ENCODE measurements at places on chromosomes 4 and X. TPM values are rescaled to one million over a fixed set of nuclear protein-coding genes. Genes with fewer than 3 reads are reported as not detected.
A peak's percentile ranks its signal among the peaks of the same experiment; 100 is the strongest.

GRCh38 chr4:180528003-180528402 is 1715.2 kb upstream of the TENM3 start:
- H3K36me3 ChIP-seq = no peaks in the 10 kb centered on the region
- H3K27ac ChIP-seq = no peak overlapping the region
- no peaks in the 10 kb centered on the region for H3K27me3 ChIP-seq
- no peak overlapping the region for H3K4me3 ChIP-seq

SYTL5 gene
- total RNA-seq = 0.25 TPM

ERAS gene
- not detected for total RNA-seq

GRCh38 chr4:55345054-55345453 is 988 bp upstream of the SRD5A3 start:
- peaks cover 8% of the 10 kb centered on the region for H3K4me1 ChIP-seq
- no peaks in the 10 kb centered on the region for H3K36me3 ChIP-seq
- H3K27ac ChIP-seq = no peak overlapping the region
- no peak for DNase-seq

SLC10A6 gene
- total RNA-seq = not detected

- H3K36me3 ChIP-seq = peaks cover 51% of the 10 kb centered on the region
- H3K27me3 ChIP-seq = no peaks in the 10 kb centered on the region
- DNase-seq = no peak
- no peak overlapping the region for H3K4me3 ChIP-seq
- no peaks in the 10 kb centered on the region for H3K4me1 ChIP-seq
- H3K27ac ChIP-seq = no peak overlapping the region
Observed at GRCh38 chr4:22435652-22436051, 80.2 kb downstream of the ADGRA3 start.

RTL3 gene
- not detected for total RNA-seq

COL4A6 gene
- 0.18 TPM for total RNA-seq

DNA sequence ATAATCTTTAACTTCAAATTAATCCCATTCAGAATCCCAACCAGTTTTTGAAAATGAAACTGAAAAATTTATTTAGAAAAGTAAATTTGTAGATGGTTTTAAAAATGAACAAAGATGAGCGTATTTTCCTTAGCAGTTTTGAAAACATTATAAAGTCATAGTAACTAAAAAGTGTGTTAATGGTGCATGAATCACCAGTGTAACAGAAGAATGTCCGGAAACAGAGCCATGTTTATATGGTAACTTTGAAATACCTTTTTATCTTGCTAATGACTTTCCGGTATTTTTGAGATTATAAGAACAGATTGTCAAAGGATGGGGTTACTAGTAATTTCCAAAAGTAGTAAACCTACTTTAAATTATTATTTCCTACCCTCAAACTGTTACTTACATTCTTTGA is 145.9 kb downstream of the IRS4 start:
- no peaks in the 10 kb centered on the region for H3K27me3 ChIP-seq
- no peak for DNase-seq
- no peak overlapping the region for H3K4me3 ChIP-seq
- H3K4me1 ChIP-seq = no peaks in the 10 kb centered on the region
- H3K27ac ChIP-seq = no peak overlapping the region

GRCh38 chr4:186200516-186200915 is 9.1 kb downstream of the CYP4V2 start:
- DNase-seq = no peak
- H3K27ac ChIP-seq = no peak overlapping the region
- H3K4me3 ChIP-seq = no peak overlapping the region
- no peaks in the 10 kb centered on the region for H3K4me1 ChIP-seq
- no peaks in the 10 kb centered on the region for H3K27me3 ChIP-seq

GRIA2 gene
- total RNA-seq = not detected

- DNase-seq = no peak
- H3K27ac ChIP-seq = no peak overlapping the region
- H3K4me1 ChIP-seq = no peaks in the 10 kb centered on the region
- no peak overlapping the region for H3K4me3 ChIP-seq
Observed at GRCh38 chrX:132634521-132634920, 145.7 kb upstream of the MBNL3 start.

GRCh38 chrX:9183481-9183880 is 149.6 kb upstream of the FAM9B start:
- peaks cover 8% of the 10 kb centered on the region for H3K4me1 ChIP-seq
- no peak overlapping the region for H3K4me3 ChIP-seq
- H3K36me3 ChIP-seq = no peaks in the 10 kb centered on the region
- no peak for DNase-seq
- H3K27me3 ChIP-seq = no peaks in the 10 kb centered on the region

MGAT4D gene
- total RNA-seq = not detected

DNA sequence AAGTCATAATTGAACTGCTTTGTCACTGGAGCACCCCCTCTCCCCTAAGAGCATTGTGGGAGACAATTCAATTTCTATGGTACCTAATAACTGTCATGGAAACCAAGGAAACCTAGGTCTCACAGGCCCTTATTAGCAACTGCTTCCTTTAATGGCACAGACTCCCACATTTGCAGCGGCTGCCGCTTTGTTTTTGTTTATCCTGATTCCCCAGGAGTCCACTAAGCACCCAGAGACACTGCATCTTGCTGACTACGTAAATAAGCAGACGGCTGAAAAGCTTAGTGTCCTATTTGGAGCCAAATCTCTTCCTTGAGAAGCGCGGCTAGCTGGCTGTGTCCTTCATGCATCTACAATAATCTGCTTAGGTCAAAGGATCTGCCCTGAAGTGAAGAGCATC is 494.4 kb downstream of the TMA16 start:
- no peak overlapping the region for H3K27ac ChIP-seq
- H3K36me3 ChIP-seq = no peaks in the 10 kb centered on the region
- H3K4me3 ChIP-seq = no peak overlapping the region
- no peak for DNase-seq
- no peaks in the 10 kb centered on the region for H3K4me1 ChIP-seq

OTC gene
- total RNA-seq = not detected

- no peak overlapping the region for H3K4me3 ChIP-seq
- no peaks in the 10 kb centered on the region for H3K36me3 ChIP-seq
- H3K27ac ChIP-seq = no peak overlapping the region
- no peaks in the 10 kb centered on the region for H3K27me3 ChIP-seq
Observed at GRCh38 chr4:95049551-95050233, 291.9 kb downstream of the BMPR1B start.

SMPX gene
- total RNA-seq = 16.8 TPM

DNA sequence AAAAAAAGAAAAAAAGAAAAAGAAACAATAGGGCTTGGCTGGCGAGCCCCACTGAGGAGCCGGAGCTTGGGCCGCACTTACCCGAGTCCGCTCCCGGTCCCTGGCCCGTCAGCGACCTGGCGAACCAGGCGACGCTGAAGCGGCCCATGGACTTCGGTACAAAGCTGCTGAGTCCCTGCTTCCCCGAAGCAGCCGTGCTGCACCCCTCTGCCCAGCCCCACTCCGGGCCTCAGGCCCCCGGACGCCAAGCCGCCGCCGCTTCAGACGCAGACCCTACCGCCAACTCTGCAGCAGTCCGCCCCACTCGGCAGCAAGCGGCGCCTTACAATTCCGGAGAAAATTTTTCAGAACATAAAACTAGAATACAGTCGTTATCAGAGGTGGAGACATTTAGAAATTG is 300.5 kb downstream of the OPHN1 start:
- H3K4me3 ChIP-seq = no peak overlapping the region
- no peak for DNase-seq
- H3K4me1 ChIP-seq = no peaks in the 10 kb centered on the region
- H3K36me3 ChIP-seq = no peaks in the 10 kb centered on the region

ARMCX2 gene
- total RNA-seq = 172 TPM

GRCh38 chr4:25857403-25857802 is 5.4 kb downstream of the SEL1L3 start:
- H3K4me3 ChIP-seq = no peak overlapping the region
- no peak for DNase-seq
- H3K4me1 ChIP-seq = peaks cover 30% of the 10 kb centered on the region
- no peaks in the 10 kb centered on the region for H3K36me3 ChIP-seq
- H3K27ac ChIP-seq = no peak overlapping the region

DNA sequence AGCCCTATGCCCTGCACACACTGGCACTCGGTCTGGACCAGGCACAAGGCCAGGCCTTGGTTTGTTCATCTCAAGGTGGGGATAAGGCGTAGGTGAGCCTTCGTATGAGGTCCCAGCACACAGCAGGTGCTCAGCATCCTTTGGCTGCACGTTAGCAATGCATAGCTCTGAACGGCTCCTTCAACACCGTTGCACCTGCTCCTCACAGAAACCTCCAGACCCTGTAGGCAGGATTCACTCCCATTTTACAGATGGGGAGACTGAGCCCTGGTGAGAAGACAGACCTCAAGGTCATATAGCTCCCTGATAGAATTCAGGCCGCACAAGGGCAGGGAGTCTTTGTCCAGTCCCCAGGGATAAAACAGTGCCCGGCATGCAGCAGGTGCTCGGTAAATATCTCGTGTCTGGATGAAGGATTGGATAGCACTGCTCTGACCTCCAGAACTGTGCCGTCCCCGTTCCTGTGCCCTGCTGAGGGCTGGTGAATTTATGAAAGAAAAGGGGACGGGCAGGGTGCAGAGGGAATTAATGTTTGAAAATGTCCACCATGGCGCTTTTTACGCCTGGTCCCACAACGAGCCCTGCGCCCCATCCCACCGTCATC is 2.4 kb downstream of the PPP2R2C start:
- H3K27ac ChIP-seq = no peak overlapping the region
- no peaks in the 10 kb centered on the region for H3K36me3 ChIP-seq
- H3K4me3 ChIP-seq = no peak overlapping the region
- no peak for DNase-seq
- H3K27me3 ChIP-seq = 0 out of 2 replicates have a peak, but pooled peaks cover 4% of the 10 kb centered on the region

DNA sequence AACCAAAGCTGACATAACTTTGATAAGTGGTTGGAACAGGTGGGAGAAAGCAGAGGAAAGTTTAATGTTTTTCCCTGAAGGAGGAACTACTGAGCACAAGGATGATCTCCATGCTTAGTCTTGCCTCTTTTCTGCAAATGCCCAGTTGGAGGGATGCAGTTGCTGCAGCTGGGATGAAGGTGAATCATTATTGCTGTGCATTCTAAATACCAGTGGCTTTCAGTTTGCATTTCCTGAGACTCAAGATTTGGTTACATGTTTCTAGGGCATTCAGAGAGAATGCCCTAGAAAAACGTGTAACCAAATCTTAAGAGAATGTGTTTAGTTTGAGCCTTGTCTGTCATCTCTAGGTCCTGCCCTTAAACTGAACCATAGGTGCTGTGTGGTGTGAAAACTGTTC is 42.2 kb downstream of the METTL14 start:
- no peaks in the 10 kb centered on the region for H3K27me3 ChIP-seq
- H3K36me3 ChIP-seq = peaks cover 16% of the 10 kb centered on the region
- DNase-seq = no peak

GRCh38 chr4:48343035-48343434 is 1.7 kb downstream of the SLAIN2 start:
- H3K27me3 ChIP-seq = no peaks in the 10 kb centered on the region
- H3K27ac ChIP-seq = peak overlapping the region; percentile 1
- H3K4me1 ChIP-seq = peaks cover 8% of the 10 kb centered on the region
- H3K4me3 ChIP-seq = peak overlapping the region; percentile 97
- peaks cover 2% of the 10 kb centered on the region for H3K36me3 ChIP-seq

FAM156A gene
- total RNA-seq = 6.9 TPM

GRCh38 chr4:9847968-9848748 is 66.7 kb downstream of the DRD5 start:
- H3K27ac ChIP-seq = no peak overlapping the region
- no peak for DNase-seq
- peaks cover 6% of the 10 kb centered on the region for H3K27me3 ChIP-seq
- no peaks in the 10 kb centered on the region for H3K4me1 ChIP-seq

GRCh38 chr4:41324861-41325260 is 68.1 kb downstream of the UCHL1 start:
- no peaks in the 10 kb centered on the region for H3K27me3 ChIP-seq
- H3K27ac ChIP-seq = no peak overlapping the region
- H3K4me3 ChIP-seq = no peak overlapping the region
- H3K36me3 ChIP-seq = no peaks in the 10 kb centered on the region

FDCSP gene
- not detected for total RNA-seq

DNA sequence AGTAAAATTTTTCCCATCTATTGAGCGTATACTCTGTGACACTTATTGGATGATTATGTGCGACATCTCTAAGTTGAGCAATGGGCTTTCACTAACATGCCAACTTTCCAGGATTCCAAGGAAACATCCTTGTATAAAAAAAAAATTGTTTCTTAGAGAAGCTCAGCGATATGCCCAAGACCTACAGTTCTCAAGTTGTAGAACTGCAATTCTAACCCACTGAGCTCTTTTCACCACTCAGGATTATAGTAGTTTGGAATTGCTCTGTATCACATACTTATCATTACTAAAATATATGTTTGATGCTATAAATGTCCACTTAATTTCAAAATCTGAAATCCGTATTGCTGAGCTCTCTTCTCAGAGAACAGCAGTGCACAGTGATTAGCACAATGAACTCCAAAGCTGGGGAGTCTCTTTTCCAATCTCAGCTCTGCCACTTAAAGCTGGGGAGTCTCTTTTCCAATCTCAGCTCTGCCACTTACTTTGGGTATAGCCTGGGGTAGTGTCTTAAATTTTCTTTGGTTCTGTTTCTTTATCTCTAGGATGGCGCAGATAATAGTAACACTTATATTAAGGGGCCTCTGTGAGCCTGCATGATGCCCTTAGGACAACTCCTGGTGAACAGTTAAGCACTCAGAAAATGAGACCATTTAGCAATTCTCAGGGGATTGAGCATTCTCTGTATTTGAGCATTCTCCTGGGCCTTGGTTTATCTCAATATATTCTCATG is 1722.2 kb upstream of the AGA start:
- H3K36me3 ChIP-seq = no peaks in the 10 kb centered on the region
- no peak for DNase-seq
- no peaks in the 10 kb centered on the region for H3K4me1 ChIP-seq
- H3K4me3 ChIP-seq = no peak overlapping the region
- no peak overlapping the region for H3K27ac ChIP-seq

GRCh38 chr4:105139646-105140045 is 7.0 kb upstream of the TET2 start:
- no peak for DNase-seq
- no peak overlapping the region for H3K27ac ChIP-seq
- H3K4me3 ChIP-seq = no peak overlapping the region
- H3K27me3 ChIP-seq = no peaks in the 10 kb centered on the region

DNA sequence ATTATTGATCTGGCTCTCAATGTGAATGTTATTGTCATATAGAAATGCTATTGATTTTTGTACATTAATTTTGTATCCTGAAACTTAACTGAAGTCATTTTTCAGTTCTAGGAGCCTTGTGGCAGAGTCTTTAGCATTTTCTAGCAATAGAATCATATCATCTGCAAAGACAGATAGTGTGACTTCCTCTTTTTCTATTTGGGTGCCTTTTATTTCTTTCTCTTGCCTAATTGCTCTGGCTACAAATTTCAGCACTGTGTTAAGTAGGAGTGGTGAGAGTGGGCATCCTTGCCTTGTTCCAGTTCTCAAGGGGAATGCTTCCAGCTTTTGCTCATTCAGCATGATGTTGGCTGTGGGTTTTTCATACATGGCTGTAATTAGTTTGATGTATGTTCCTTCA is 102.7 kb downstream of the SH3BGRL start:
- H3K4me1 ChIP-seq = no peaks in the 10 kb centered on the region
- no peaks in the 10 kb centered on the region for H3K36me3 ChIP-seq
- no peak overlapping the region for H3K27ac ChIP-seq
- H3K27me3 ChIP-seq = no peaks in the 10 kb centered on the region
- H3K4me3 ChIP-seq = no peak overlapping the region

GATA1 gene
- not detected for total RNA-seq

GRCh38 chr4:132312521-132312920 is 836.6 kb upstream of the PCDH10 start:
- no peak overlapping the region for H3K27ac ChIP-seq
- no peaks in the 10 kb centered on the region for H3K4me1 ChIP-seq
- H3K36me3 ChIP-seq = no peaks in the 10 kb centered on the region
- H3K4me3 ChIP-seq = no peak overlapping the region
- H3K27me3 ChIP-seq = no peaks in the 10 kb centered on the region
- DNase-seq = no peak

Measured in SJCRH30 (cell line).